ENCODE measurements at places on chromosomes 5 and 9. TPM values are rescaled to one million over a fixed set of nuclear protein-coding genes. Genes with fewer than 3 reads are reported as not detected.

SPAAR gene
- not detected for total RNA-seq

EIF4EBP3 gene
- 8.9 TPM for total RNA-seq

PCDHAC1 gene
- 4.5 TPM for total RNA-seq

GLIPR2 gene
- 7.9 TPM for total RNA-seq

GLDC gene
- total RNA-seq: 101 TPM

KIF24 gene
- total RNA-seq: 3.9 TPM

TEX48 gene
- total RNA-seq: not detected

FCHO2 gene
- total RNA-seq: 15.7 TPM

SLC22A5 gene
- total RNA-seq: 4.0 TPM

LRRC26 gene
- 0.34 TPM for total RNA-seq

SLC6A7 gene
- total RNA-seq: 0.07 TPM

IFNA21 gene
- total RNA-seq: not detected

- DNase-seq: no peak
These were observed 61.8 kb downstream of the MEF2C start for GRCh38 chr5:88821161-88821560.

DNA sequence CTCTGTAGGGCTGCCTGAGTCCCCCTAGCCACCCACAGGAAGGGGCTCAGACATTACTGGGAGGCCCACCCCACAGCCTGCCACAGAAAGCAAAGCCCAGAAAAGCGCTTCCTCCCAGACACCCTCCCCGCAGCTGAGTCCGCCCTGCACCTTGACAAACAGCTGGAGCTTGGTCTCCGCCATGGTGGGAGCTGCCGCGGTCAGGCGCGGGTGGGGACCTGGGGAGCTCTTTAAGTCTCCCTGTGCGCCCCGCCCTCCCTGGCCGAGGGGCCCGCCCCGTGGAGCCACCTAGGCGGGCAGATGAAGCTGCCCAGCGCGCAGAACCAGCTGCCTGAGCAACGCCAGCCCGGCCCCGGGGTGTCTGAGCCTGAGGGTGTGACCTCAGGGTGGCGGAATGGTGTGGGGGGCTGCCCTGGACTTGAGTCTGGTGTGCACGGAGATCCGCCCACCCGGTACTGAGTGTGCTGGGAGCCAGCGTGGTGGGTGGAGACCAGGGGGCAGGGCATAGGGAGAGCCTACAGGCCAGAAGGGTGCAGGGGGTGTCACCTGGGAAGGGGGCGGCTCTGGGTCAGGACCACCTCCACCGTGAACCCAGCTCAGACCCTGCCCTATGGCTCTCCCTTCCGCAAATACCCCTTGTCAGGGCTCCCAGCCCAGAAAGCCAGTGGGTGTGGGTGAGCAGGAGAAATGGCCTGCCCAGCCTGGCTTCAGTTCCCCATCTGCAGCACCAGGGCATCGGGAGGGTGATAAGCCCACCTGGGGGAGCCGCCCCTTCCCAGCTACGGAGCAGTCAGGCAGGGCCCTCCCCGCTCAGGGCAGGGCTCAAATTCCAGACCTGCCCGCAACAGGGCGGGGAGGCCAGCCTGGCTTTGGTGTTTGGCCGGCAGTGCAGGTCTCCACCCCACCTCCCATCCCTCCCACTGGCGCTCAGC lies at the start of gene CLIC3:
TSS of gene CLIC3 (minus strand) at position 208 of the 932 bp plus-strand sequence. CDS start at position 183, 25 bp downstream.
- DNase-seq: no peak

DNA sequence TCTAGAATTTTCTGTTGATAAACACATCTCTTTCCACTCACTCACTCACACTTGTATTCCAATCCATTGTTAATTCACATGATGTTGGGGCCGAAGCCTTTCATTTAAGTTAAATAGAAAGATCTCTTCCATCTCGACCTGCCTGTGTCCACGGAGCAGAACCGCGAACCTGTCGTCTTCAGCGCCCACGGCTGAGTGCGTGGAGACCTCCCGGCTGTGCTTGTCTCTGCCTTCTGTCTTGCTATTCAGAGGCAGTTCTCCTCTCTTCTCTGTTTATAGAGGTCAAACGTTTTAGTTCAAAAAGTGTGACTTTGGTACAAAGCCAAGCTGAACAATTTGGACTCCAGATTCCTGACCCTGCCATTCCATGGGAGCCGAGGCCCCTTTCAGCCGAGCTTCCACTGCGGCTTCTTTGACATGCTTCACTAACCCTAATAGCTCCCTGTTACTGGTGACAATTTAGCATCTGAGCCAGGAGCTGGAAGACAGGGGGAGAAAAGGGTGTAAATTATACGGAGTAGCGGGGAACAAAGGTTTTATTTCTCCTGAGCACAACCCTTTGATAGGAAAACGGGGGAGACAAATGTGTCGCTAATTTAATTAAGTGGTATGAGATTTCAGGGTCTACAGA lies 314.4 kb upstream of the IRX4 start:
- DNase-seq: no peak

DNA sequence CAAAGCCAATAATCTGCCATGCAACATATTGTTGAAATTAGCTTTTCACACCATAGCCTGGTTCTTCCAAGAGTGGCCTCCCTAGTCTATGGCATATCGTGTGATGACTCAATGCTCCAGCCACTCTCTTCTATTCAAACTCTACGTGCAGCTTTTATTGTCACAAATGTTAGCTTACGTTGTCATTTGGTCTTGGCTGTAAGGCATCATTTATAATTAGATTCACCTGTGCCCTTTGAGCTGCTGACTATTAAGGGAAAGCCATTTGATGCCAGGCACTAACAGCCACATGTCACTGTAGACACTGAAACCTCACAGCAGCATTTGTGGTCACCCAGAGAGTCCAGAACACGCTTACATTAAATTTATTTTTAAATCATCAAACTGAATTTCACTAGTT lies 66.8 kb downstream of the APBA1 start:
- no peak for DNase-seq

- DNase-seq: no peak
These were observed 76.8 kb downstream of the PIK3R1 start for GRCh38 chr5:68292316-68292715.

GRCh38 chr9:112142420-112142819 lies 32.7 kb downstream of the SUSD1 start:
- no peak for DNase-seq

- DNase-seq: no peak
These were observed 7.0 kb downstream of the SH3GLB2 start for GRCh38 chr9:129021091-129021490.

DNA sequence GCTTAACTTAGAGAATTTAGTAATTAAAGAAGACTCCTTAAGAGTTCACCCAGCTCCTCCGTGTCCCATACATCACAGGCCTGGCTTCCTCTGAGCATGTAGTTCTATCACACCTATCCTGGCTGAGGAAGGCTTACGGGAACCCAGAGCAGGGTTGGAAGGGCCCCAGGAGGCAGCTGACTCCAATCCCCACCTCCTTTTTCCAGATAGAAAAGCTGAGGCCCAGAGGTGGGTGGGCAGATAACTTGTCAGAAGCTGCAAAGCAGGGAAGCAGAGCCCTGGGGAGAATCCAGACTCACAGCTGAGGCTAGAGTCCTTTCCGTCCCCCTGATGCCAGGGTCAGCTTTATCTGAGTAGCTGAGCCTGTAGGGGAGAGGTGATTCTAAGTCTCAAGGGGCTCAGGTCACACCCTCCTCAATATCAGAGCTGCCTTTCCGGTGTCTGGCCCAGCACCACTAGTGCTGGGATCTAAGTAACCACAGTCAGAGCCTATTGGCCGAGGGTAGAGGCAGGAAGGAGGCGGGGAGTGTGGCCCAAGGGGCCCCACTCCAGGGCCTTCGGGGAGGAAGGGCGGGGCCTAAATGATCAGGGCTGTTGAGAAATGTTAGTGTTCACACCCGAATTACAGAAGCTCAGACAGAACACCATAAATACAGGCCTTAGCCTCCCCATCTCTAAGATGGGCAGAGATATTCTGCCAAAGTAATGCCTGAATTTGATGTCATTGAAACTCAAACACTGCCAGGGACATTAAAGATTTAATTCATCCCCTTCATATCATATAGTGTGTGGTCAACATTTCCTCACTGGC lies 9.9 kb downstream of the CCDC69 start:
- peak; percentile 58 for DNase-seq

DNA sequence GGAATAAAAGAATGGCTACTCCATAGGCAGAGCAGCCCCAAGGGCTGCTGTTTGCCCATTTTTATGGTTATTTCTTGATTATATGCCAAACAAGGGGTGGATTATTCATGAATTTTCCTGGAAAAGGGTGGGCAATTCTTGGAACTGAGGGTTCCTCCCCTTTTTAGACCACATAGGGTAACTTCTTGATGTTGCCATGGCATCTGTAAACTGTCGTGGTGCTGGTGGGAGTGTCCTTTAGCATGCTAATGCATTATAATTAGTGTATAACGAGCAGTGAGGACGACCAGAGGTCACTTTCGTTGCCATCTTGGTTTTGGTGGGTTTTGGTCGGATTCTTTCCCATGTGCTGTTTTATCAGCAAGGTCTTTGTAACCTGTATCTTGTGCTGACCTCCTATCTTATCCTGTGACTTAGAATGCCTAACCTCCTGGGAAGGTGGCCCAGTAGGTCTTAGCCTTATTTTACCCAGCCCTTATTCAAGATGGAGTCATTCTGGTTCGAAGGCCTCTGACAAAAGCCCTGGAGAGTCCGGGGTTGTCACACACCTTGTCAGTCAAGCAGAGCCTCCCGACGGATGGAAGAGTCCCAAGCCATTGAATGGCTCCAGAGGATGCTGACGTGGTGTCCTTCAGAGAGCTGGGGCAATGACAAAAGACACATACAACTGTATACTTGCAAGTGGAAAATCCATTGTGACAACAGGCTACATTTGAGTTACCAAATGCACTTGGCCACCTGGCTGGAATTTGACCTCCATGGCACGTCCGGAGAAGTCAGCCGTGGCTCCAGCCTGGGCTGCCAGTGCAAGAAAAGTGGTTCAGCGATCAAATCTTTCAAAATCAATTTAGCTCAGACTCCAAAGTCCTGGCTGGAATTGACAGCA lies 67.1 kb upstream of the CLINT1 start:
- no peak for DNase-seq

DNA sequence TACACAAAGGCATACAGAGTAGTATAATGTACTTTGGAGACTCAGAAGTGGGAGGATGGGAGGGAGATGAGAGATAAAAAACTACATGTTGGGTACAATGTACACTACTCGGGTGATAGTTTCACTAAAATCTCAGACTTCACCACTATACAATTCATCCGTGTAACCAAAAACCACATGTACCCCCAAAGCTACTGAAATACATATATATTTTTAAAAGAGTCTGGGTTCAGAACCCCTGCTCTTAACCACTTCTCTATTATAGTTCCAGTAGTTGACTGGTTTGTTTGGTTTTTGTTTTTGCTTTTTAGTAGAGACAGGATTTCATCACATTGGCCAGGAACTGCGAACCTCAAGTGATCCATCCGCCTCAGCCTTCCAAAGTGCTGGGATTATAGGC lies 22.6 kb downstream of the SGTB start:
- DNase-seq: no peak

- no peak for DNase-seq
These were observed 402.3 kb upstream of the ZNF608 start for GRCh38 chr5:125148706-125149105.

- DNase-seq: no peak
These were observed 247.7 kb downstream of the ENC1 start for GRCh38 chr5:74392711-74393351.

- no peak for DNase-seq
These were observed 20.4 kb upstream of the UBLCP1 start for GRCh38 chr5:159242656-159243055.

- DNase-seq: no peak
These were observed 379 bp upstream of the EGFLAM start for GRCh38 chr5:38258042-38258318.

GRCh38 chr5:135016861-135017290 lies 17.2 kb downstream of the PITX1 start:
- DNase-seq: no peak

DNA sequence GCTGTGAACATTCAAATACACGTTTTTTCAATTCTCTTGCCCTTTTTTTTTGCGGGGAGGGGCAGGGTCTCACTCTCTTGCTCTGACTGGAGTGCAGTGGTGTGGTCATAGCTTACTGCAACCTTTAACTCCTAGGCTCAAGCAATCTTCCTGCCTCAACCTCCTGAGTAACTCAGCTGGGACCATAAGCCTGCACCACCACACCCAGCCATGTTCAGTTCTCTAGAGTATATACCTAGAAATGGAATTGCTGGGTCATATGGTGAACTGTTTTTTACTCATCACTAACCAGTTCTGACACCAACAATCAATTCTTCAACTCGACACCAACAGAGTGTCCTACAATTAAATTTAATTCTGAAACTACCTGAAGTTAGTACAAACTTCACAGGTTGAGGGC lies 85.5 kb upstream of the ZNF169 start:
- DNase-seq: no peak

DNA sequence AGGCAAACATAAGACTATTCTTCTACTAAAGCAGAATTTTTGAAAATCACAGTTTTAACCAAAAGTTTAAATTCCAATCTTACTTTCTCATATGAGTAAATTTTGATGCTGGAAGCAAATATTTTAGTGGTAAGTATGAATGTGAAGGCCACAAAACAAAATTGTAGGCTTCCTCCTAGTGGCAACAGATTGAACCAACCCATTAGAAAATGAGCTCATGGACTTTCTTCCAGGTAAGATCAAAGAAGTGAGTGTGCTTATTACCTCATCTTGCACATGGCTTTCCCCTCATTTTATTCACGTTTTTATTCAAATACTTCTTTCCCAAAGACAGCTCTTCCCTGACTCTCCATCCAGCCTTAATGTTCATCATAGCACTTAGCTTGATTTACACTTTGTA lies 16.5 kb upstream of the RLN2 start:
- DNase-seq: no peak

- no peak for DNase-seq
These were observed 1.8 kb upstream of the LHX3 start for GRCh38 chr9:136206602-136207275.

GRCh38 chr5:151523335-151523734 lies 67.8 kb downstream of the FAT2 start:
- peak; percentile 15 for DNase-seq

GRCh38 chr9:37452611-37453010 lies 12.6 kb downstream of the ZBTB5 start:
- DNase-seq: no peak

DNA sequence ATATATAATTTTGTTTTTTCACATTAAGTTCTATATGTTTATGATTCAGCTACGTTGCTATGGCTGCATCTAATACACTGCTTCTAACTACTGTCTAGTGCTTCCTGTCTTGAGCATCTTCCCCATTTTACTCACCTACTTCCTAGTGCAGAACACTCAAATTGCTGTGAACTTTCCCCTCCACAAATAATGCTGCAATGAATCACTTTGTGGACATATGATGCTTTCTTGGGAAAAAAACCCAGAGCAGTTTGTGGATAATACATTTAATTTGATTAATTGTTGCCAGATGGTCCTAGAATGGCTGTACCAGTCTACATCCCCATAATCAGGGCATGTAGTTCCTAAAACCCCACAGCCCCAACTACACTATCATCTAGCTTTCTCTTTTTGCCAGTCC lies 18.5 kb downstream of the CD180 start:
- DNase-seq: no peak

DNA sequence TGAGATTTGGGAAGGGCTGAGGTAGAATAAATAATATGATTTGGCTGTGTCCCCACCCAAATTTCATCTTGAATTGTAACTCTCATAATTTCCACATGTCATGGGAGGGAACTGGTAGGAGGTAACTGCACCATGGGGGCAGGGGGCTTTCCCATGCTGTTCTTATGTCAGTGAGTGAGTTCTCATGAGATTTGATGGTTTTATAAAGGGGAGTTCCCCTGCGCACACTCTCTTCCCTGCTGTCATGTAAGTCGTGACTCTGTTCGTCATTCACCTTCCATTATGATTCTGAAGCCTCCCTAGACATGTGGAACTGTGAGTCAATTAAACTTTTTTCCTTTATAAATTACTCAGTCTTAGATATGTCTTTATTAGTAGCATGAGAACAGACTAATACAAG lies 115.5 kb upstream of the STARD4 start:
- no peak for DNase-seq

Measured in H1 (cell line).